Anterior cingulate cortex (tissue), 58 donors: ENCODE measurements at places on chromosomes 1 and 21.

- DNase-seq, result no peak
Measured at GRCh38 chr21:45168522-45168921, 94.1 kb downstream of the ADARB1 start.

DNA sequence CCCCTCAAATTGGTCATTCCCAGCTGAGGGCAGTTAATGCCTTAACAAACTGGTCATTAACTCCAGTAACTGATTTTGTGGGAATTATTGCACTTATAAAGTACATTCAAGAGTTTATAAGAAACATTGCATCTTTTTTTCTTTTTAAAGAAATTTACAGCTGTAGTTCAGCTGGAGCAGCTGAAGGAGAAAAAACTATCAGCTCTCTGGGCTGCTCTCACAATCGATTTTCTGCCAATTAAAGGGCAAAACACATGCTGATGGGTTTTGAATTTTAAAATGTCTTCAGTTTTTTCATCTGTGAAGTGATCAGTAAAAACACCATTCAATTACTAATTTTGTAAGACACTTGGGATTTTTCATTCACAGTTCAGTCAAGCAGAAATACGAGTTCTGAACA, 74.7 kb downstream of the KIFAP3 start:
- DNase-seq, result no peak

DNA sequence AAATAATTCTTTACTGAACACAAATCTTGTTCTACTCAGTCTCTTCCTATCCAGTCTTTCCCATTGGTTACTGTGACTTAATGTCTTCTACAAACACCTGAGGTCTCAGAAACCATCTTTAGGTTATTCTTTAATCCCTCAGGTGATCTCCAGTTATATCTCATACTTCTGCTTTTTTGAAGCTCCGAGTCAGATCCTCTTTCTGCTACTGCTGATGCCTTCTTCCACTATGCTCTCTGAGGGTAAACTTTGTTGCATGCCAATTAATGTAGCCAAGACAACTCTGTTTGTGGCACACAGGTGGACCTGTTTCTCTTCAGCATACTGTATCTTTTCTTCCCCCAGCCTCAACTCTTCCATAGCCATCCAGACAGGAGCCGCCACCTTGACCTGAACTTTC, 3.1 kb upstream of the APCS start:
- DNase-seq, result no peak

GRCh38 chr1:29974316-29974724, 738.0 kb downstream of the PTPRU start:
- no peak for DNase-seq

GRCh38 chr1:62237361-62237760, 42.7 kb downstream of the L1TD1 start:
- no peak for DNase-seq

GRCh38 chr1:227234998-227235405, 83.3 kb downstream of the CDC42BPA start:
- no peak for DNase-seq

- DNase-seq, result no peak
Measured at GRCh38 chr1:100769323-100769722, 49.8 kb downstream of the VCAM1 start.

DNA sequence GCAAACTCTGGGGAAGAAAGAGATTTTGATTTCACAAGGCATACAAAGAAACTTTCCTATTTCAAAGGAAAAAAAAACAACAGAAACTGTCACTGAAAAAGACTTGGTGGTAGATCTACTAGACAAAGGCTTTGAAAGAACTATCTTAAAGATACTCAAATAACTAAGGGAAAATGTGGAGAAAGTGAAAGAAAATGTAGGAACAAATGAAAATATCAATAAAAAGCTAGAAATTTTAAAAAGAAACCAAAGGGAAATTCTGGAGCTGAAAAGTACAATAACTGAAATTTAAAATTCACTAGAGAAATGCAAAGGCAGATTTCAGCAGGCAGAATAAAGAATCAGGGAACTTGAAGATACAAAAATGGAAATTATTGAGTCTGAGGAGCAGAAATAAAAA, 6.2 kb downstream of the COL6A2 start:
- no peak for DNase-seq

- no peak for DNase-seq
Measured at GRCh38 chr1:56501888-56502287, 77.5 kb downstream of the PLPP3 start.

DNA sequence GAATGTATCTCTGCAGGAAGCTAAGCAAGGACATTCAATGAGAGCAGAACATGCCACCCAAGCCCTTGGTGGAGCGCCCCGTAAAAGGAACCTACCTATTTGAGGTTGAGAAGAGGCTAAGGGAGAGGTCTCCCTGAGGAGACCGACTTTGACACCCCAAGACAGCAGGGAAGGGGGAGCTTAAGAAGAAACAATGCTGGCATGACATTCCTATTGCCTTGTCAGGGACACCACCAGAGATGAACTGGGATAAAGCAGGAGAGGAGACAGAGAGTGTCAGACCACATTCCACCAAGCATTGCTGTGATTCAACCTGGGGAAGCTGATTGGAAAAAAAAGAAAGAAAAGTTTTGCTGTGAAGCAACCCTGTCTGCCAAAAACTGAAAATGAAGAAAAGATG, 13.3 kb upstream of the S100A2 start:
- DNase-seq, result no peak

DNA sequence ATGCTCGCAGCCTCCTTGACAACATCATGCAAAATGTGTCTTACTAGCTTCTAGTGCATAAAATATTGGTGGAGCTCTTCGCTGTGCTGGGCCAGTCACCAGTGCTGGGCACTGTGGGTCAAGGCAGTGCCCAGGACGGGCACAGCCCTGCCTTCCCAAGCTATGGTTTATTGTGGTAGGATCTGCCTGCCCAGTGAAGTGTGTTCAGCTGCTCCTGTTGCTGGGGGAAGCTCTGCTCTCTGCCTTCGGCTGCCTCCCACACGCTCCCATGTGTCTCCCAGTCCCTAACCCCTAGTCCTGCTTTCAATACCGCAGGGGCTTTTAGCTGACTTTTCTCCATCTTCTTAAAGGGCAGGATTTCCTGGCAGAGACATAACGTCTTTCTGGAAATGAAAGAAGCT, 15.7 kb downstream of the EPHX1 start:
- DNase-seq, result no peak

DNA sequence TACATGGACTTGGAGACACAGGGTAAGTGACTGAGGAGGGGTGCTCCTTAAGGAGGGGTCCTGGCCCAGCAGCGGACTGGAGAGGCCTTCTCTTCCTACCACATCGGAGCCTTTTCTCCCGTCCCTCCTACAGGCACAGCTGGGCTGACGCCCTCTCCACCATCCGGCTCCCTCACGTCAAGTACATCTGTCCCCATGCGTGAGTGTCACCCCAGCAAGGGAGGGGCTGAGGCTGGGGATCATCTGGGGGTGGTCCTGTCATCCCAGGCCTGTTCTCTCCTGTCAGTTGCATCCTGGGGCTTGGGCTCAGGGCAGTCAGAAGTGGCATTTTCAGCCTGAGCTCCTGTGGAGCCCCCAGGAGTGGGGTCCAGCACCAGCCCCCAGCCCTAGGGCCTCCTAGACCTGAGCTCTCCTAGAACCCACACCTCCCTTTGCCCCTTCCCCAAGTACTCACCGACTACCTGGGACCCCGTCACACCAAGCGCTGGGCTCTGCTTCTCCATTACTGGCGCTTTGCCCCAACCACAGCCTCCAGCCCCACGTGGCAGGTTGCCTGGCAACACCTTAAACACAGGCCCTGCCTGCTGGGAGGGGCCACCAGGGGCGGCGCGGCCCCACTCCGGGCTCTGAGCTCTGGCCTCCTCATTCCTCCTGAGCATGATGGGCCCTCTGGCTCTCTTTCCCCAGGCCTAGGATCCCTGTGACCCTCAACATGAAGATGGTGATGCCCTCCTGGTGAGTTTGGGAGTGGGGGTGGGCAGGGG, 2.3 kb downstream of the LYPLA2 start:
- DNase-seq, result no peak

GRCh38 chr1:75092141-75092540, 42.0 kb upstream of the LHX8 start:
- no peak for DNase-seq

DNA sequence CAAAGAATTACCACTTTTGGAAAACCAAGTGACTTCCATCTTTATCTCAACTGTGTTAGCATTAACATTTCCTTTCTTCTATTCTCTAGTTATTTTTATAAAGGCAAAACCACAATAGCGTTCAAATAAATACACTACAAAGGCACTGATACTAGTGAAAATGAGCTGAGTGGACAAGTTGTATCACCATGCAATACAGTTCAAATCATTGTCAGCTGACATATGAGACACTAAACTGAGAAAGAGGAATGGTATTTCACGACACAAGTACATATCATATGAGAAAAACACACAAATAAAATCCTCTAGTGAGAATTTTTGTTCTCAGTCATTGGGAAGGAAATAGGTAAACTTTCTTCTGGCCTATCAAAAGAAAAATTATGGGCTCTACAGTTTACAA, 26.2 kb downstream of the ENAH start:
- DNase-seq, result no peak
